ENCODE measurements at places on chromosomes 4 and X. TPM values are rescaled to one million over a fixed set of nuclear protein-coding genes. Genes with fewer than 3 reads are reported as not detected.

The ZDHHC15 gene
- not detected for total RNA-seq

The HMGB3 gene
- total RNA-seq, result 24.9 TPM

The DDX3X gene
- total RNA-seq, result 233 TPM

The GAGE1 gene
- total RNA-seq, result not detected

The TMPRSS11E gene
- not detected for total RNA-seq

The BEX2 gene
- 0.73 TPM for total RNA-seq

The PDS5A gene
- total RNA-seq, result 54.2 TPM

The TEC gene
- total RNA-seq, result 0.84 TPM

The IL2RG gene
- 1.9 TPM for total RNA-seq

The DIPK2B gene
- total RNA-seq, result 154 TPM

The FAM47E gene
- total RNA-seq, result not detected

The BEND4 gene
- 0.05 TPM for total RNA-seq

The CD40LG gene
- not detected for total RNA-seq

The BANK1 gene
- 0.47 TPM for total RNA-seq

The TAB3 gene
- total RNA-seq, result 11.1 TPM

The SH2D1A gene
- not detected for total RNA-seq

The MID2 gene
- 33.9 TPM for total RNA-seq

The SHROOM4 gene
- 45.8 TPM for total RNA-seq

The TLR1 gene
- 1.3 TPM for total RNA-seq

The TRPC3 gene
- total RNA-seq, result 0.07 TPM

The ZNF275 gene
- total RNA-seq, result 4.4 TPM

The CSN1S1 gene
- total RNA-seq, result not detected

The ACSL4 gene
- 99.1 TPM for total RNA-seq

The AKAP4 gene
- not detected for total RNA-seq
